Activated T-helper 2 cell treated with anti-CD3 and anti-CD28 coated beads, Interferon-gamma antibody, Interleukin-2, Interleukin-4, amounts not matched to agents 10 μg/mL and 5 μg/mL and 100 μg/mL, durations not matched to agents 14 hours and 24 hours and 36 hours (primary cell): ENCODE measurements at places on chromosomes 3 and 15. TPM values are rescaled to one million over a fixed set of nuclear protein-coding genes. Genes with fewer than 3 reads are reported as not detected.

Gene STRIT1
- total RNA-seq: not detected in 2 replicates

GRCh38 chr3:16444344-16444743, 69.2 kb downstream of the RFTN1 start:
- DNase-seq: no peak

- no peak for DNase-seq
These were observed 932 bp downstream of the PRR23C start for GRCh38 chr3:139043554-139044365.

DNA sequence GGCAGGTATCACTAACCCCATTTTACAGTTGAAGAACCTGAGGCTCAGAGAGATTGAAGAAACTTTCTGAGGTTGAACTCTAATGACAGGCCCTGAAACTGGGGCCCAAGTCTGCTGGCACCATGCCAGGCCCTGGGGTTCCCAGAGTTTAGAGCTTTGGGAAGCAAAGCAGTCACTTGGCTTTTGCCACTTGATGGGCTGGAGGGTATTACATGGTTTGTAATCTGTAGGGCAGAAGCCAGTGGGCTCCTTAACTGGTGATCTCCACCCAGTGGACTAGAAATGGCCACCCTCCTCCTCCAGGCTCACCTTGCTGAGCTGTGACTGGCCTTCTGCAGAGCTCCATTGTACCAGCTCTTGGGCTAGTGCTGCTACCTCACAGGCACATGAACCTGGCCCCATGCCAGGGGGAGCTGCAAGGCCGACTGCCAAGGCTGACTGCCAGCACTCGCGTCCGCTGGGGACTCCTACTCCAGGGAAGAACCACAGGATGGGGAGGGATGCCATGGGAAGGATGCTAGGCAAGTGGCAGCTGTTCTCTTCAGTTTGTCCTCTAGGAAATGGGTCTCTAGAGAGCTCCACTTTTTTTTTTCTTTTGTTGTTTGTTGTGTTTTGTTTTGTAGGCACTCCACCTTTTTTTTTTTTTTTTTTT, 104.8 kb downstream of the ETFA start:
- no peak for DNase-seq

DNA sequence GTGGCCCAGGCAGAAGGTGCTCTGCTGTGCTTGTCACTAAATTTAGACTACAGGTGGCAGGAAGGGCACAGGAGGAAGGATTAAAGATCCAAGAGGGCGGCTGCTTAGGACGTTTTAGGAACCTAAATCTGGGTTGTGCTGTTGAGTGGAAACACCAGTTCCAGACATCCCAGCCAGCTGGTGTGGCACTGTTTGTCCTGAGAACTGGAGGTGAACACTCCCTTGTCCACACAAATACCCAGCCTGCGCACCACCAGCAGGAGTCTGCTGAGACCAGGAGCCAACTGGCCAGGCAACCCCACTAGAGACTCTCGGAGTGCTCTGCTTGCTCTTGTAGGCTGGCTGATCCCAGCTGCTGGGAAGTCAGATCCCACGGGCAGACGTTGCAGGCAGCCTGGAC, 30.3 kb upstream of the UACA start:
- DNase-seq: no peak

- no peak for DNase-seq
These were observed 37.3 kb upstream of the CMTM7 start for GRCh38 chr3:32354362-32354778.

DNA sequence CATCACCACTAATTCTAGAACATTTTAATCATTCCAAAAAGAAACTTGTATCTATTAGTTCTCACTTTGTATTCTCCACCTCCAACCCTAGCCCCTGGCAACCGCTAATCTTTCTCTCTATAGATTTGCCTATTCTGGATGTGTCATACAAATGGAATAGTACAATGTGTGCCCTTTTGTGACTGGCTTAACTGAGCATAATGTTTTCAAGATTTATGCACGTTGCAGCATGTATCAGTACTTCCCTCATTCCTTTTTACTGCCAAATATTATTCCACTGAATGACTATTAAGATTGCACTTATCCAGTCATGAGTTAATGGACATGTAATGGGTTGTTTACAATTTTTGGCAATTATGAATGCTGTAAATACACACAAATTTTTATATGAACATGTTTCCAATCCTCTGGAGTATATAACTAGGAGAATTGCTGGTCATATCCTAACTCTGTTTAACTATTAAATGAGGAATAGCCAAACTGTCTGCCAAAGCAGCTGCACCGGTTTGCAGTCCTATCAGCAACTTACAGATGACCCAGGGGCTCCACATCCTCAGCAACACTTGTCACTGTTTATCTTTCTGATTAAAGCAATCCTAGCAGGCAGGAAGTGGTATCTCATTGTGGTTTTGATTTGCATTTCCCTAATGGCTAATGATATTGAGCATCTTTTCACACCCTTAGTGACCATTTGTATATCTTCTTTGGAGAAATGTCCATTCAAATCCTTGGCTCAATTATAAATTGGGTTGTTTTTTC, 42.9 kb downstream of the DCUN1D1 start:
- DNase-seq: no peak
